ENCODE measurements at places on chromosomes 6 and 20. TPM values are rescaled to one million over a fixed set of nuclear protein-coding genes. Genes with fewer than 3 reads are reported as not detected.

Gene BPIFB2
- total RNA-seq: not detected

Gene BMP6
- 2.7 TPM for total RNA-seq

Gene BMP2
- 0.80 TPM for total RNA-seq

Gene MYMX
- 0.96 TPM for total RNA-seq

DNA sequence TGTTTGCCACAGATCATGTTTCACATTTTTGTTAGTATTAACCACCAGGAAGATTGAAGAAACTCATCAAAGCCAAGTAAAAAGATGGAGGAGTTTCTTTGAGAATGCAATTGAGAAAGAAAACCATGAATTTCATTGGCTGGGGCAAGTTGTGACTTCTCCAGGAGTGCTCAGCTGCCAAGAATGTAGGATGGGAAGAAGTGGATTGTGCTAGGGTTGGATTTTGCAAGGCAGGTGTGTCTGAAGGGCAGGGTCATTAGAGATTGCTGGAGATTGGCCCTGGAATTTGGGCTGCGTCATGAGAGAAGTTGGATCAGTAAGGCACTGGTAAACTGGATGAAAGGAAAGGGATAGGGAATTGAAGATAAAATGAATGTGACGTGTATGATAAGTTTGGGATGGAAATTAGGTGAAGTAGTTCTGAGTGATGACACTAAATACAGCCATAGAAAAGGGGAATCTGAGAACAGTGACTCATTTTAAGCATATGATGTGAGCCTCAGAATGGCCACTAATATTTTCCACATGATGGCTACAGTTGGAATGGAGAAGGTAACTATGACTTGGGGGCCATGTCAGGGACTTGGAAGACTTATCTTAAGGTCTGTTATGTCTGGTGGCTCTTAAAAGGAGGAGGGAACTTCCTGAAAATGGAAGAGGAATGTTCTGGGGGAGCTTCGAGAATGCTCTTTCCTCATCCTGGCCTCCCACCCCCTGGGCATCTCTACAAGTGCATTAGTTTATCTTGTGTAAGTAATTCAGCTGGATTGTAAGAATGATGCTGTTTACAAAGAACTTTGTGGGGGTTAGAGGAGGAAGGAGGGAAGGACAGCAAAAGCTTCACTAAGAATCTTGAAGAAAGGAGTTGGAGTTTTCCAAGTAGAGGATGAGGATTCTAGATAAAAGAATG, 27.8 kb upstream of the ERVFRD-1 start:
- no peak for DNase-seq

DNA sequence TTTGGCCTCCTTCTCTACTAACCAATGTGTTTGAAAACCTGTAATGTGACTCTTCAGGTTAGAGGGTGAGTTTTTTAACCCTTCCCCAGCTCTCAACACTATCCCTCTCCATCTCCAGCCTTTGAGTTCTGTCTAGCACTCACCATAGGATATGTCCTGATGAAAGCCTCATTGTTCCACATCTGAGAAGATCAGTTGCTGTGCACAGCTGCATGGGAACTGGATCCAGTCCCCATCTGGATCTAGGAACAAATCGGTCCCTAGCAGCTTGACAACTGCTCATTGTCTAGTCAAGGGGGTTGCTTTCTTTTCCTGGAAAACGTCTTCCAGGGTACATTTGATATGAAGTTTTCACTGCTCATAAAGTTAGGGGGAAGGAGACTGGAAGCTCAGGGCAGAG, 45.4 kb upstream of the AGPAT4 start:
- DNase-seq: no peak

- DNase-seq: no peak
Observed at GRCh38 chr6:153167907-153168306, 36.8 kb upstream of the RGS17 start.

DNA sequence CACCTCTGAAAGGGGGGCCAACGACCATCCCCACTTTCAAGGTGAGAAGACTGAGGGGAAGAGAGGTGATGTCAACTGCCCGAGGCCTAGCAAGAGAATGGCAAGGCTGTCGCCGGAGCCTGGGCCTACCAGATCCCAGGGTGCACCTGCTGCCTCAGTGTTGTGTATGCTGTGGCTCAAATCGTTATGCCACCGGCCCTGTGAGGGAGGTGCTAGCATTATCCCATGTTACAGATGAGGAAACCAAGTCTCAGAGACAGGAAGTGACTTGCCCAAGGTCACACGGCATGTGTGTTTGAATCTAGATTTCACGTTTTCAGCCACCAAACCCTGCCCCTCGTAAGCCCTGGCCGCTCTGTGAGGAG, 152.5 kb downstream of the CEBPB start:
- no peak for DNase-seq

- DNase-seq: no peak
Observed at GRCh38 chr6:107361753-107362604, 97.4 kb downstream of the PDSS2 start.

- DNase-seq: no peak
Observed at GRCh38 chr20:57573242-57573641, 12.3 kb downstream of the PCK1 start.

DNA sequence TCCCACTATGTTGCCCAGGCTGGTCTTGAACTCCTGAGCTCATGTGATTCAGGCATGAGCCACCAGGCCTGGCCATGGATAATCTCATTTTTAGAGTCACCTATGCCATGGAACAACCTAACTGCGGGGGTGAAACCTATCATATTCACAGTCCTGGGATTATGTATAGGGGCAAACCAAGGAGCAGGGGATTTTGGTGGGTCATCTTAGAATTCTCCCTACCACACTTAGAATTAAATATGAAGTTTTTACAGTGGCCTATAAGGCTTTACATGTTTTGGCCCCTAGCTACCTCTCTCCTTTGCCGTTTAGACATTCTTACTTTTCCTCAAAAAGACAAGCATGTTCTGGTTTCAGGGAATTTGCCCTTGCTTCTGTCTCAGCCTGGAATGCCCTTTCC, 20.6 kb upstream of the VEGFA start:
- DNase-seq: no peak

- no peak for DNase-seq
Observed at GRCh38 chr20:366041-366718, 14.4 kb upstream of the TRIB3 start.

DNA sequence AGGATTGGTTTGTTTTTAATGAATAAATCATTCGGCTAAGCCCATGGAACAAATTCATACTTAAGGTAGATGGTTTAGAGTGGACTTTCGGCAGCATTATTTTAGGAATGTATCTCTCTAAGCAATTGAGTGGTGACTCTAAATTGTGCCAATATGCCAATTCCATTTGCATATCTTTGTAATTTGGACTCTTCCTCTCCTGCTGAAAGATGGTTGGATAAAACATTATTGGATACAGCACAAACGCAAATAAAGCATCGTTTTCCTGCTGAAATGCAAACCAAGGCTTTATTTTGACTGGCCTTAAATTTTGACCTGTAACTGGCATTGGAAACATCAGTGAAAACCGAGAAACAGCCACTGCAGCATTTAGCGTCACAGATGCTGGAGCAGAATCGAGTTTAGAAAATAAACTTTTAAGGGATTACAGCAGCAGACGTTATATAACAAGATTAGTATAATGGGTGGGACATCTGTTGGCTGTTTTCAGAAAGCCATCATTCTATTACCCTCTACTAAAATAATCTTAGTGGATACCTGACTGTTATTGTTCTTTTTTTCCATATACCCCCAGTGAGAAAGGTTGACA, 726.0 kb downstream of the KIF16B start:
- DNase-seq: no peak

- DNase-seq: no peak
Observed at GRCh38 chr6:90062667-90063066, 168.4 kb downstream of the GJA10 start.

DNA sequence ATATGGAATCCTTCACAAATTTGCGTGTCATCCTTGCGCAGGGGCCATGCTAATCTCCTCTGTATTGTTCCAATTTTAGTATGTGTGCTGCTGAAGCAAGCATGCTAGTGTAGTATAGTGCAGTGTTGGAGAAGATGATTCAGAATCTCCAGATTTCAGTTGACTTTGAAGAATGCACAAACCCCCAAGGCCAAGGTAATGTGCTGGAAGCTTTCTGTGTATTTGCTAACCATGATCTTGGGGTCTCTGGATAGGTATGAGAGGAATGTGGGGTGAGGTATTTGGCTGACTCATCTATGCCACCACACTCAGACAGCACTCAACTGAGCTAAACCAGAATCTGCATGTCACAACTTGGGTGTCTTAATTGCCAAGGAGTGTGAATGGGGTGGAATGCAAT, 42.6 kb upstream of the DEK start:
- DNase-seq: no peak

DNA sequence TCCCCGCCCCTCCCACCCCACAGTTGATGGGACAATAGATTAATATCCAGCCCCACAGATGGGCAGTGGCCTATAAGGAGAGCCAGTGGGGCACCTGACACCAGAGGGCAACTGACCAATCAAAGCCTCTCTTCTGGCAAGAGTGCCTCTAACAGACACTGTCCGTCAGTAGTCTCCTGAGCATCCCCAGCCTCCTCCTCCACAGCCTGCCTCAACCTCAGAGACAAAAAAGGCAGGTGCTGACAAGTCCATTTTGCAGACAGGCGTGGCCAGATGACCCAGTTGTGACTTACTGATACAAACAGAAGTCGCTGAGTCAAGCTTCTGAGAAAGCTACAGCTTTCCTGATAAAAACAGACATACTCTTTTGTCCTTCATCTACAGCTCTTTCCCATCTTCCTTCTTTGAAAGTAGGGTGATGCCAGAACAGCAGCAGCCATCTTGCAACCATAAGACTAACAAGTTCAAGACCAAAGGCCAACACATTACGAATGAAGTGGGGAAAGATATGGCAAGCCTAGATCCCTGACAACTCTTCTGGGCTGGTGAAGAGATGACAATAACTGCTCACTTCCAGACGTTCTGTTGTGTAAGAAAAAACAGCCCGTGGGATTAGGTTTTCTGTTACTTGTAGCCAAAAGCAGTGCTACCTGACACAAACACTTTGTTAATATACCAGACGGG, 12.3 kb downstream of the PPIL1 start:
- DNase-seq: no peak

DNA sequence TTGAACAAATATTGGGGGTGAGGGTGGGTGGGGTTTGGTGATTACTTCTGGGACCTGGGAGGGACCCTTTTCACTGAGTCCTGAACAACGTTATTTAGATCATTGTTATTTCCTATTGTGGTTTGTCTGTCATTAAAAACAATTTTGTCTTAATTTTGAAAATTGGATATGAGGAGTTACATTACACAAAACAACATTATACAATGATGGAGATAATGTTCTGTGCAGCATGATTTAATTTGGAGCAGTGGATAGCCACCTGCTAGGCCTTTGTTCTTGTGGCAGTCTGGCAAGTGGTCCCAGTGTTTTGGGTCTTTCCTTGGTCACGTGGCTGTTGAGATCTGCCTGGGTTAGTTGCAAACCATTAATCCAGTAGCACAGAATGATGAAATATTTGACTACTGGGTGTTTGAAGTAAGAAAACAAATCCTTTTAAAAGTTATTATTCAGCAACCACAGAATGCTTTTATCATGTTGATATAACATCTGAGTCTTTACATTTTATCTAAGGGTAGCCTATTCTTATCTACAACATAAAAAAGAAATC, 172.8 kb downstream of the CDKAL1 start:
- no peak for DNase-seq

GRCh38 chr6:122995921-122996793, at the start of gene CLVS2:
Gene CLVS2, plus strand, starts transcription at chr6:122996235. Its CDS starts 1,543 bp downstream, at chr6:122997778.
- no peak for DNase-seq

Data from heart left ventricle (tissue), 16 donors.